ENCODE measurements at places on chromosomes 2 and 18.

GRCh38 chr2:38750011-38750890 lies 910 bp downstream of the SRSF7 start:
- DNase-seq, result no peak

DNA sequence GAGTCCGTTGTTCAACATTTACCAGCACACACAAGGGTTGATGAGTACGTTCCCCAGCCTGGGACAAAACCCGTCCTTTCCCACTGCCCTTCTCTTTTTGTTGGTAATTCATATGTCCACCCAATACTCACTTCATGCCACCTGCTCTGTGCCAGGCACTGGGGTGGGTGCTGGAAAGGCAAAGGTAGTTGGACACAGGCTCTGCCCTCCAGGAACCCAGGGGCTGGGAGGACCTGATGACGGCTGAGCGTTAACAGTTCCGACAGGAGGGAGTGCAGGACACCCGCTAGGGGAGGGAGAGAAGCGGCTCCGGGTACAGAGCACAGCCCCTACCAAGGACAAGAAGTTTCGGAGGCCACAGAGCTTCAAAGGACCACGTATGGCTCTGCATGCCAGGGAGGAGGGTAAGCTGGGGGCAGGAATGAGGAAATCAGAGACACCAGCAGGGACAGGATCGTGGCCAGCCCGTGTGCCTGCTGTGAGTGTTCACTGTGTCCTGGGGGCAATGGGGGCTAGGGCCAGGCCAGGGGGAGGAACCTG lies 134.1 kb upstream of the GPC1 start:
- no peak for DNase-seq

DNA sequence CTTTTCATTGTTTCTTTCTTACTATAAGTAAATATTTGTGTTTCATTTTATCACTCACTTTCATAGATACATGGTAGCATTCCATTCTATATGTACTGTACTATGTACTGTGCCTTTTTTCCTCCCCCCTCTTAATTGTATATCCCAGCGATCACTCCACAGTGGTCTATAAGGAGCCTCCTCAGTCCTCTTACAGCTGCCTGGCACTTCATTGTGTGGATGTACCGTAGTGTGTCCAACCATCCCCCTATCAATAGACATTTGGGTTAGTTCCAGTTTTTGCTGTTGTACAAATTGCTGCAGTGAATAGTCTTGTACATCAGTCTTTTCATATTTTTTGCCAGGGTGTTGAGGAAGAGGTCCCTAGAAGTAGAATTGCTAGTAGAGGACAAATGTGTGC lies 21.4 kb upstream of the DRC1 start:
- no peak for DNase-seq

GRCh38 chr2:109437325-109438090 lies 176.3 kb downstream of the SEPTIN10 start:
- no peak for DNase-seq

- no peak for DNase-seq
These were observed 90.6 kb upstream of the TAF1B start for GRCh38 chr2:9752441-9753275.

All from hippocampal formation (tissue), 2 donors.